ENCODE measurements at places on chromosomes 5 and 9. TPM values are rescaled to one million over a fixed set of nuclear protein-coding genes. Genes with fewer than 3 reads are reported as not detected.
A peak's percentile ranks its signal among the peaks of the same experiment; 100 is the strongest.

GRCh38 chr5:149526845-149527590 is 24.2 kb downstream of the CSNK1A1 start:
- peak overlapping the region; percentile 42 for H3K4me3 ChIP-seq
- H3K27me3 ChIP-seq: no peaks in the 10 kb centered on the region
- DNase-seq: no peak
- H3K4me1 ChIP-seq: peaks cover 67% of the 10 kb centered on the region

GRCh38 chr9:114653556-114654159 is 3.9 kb downstream of the TEX53 start:
- peak; percentile 72 for DNase-seq
- no peak overlapping the region for H3K27ac ChIP-seq
- H3K4me1 ChIP-seq: no peaks in the 10 kb centered on the region
- no peaks in the 10 kb centered on the region for H3K36me3 ChIP-seq
- no peak overlapping the region for H3K4me3 ChIP-seq

PLAC8L1 gene
- 3.8 TPM for total RNA-seq

GRCh38 chr9:3247211-3247610 is 278.6 kb downstream of the RFX3 start:
- H3K36me3 ChIP-seq: no peaks in the 10 kb centered on the region
- no peaks in the 10 kb centered on the region for H3K27me3 ChIP-seq
- H3K4me3 ChIP-seq: no peak overlapping the region
- no peaks in the 10 kb centered on the region for H3K4me1 ChIP-seq

DNA sequence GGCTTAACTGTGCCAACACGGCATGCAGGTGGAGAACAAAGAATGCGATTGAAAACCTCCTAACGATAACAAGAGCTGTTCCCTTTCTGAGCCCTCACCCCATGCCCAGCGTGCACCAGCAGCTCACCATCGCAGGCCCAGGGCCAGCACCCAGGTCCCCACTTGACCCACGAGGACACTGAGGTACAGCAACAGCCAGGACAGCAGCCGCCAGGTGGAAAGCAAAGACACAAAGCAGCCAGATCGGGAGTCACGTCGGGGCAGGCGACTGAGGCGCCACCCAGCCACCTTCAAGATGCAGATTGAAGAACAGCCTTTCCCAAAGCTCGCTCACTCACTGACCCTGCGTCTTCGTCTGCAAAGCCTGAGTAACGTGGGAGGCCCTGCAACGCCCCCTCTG is 6.9 kb upstream of the SEC16A start:
- no peak overlapping the region for H3K27ac ChIP-seq
- H3K4me3 ChIP-seq: no peak overlapping the region
- no peak for DNase-seq
- H3K4me1 ChIP-seq: no peaks in the 10 kb centered on the region

ZBED3 gene
- 12.3 TPM for total RNA-seq

INSL4 gene
- total RNA-seq: 0.54 TPM

WDR31 gene
- 3.1 TPM for total RNA-seq
